ENCODE measurements at places on chromosomes 2 and 18. TPM values are rescaled to one million over a fixed set of nuclear protein-coding genes. Genes with fewer than 3 reads are reported as not detected.

The KIAA2012 gene
- not detected for total RNA-seq

The ANKRD30BL gene
- not detected for total RNA-seq

The RNF138 gene
- total RNA-seq, result 14.1 TPM

The SERPINB5 gene
- total RNA-seq, result 0.07 TPM

The GREB1 gene
- total RNA-seq, result 2.7 TPM
